ENCODE measurements at places on chromosomes 7 and 10. TPM values are rescaled to one million over a fixed set of nuclear protein-coding genes. Genes with fewer than 3 reads are reported as not detected.

DNA sequence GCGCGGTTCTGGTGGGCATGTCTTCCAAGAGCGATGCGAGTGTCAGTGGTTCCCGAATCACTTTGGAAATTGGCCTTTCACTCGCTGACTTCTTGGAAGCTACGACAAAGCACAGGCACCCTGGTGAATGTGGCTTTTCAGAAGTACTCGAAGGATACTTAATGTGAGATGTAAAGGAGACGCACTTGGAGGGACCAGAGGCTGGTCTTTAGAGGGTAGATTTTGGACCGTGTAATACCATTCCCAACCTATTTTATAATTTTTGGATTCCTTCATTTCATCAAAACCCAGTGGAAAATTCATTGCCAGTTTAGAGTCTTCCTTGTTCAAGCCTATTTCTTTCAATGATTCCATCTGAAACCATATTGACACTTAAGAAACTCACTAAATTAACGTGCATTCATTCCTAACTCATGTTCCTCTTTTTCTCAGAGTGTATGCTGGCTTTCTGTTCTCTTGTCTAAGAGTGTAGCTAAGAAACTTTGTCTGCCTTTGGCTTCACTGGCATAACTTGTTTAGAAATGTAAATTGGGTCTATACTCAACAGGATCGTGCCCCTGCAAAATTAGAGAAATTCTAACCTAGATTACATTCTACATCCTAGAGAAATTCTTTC lies 645 bp upstream of the COPG2 start:
- no peaks in the 10 kb centered on the region for H3K27me3 ChIP-seq
- peak overlapping the region; percentile 90 for H3K27ac ChIP-seq
- H3K36me3 ChIP-seq: no peaks in the 10 kb centered on the region

- H3K27ac ChIP-seq: no peak overlapping the region
- H3K36me3 ChIP-seq: no peaks in the 10 kb centered on the region
- DNase-seq: peak; percentile 68
- peak overlapping the region; percentile 43 for H3K4me3 ChIP-seq
- H3K4me1 ChIP-seq: peaks cover 60% of the 10 kb centered on the region
Measured at GRCh38 chr7:155804897-155805825, 7.1 kb downstream of the SHH start.

MRLN gene
- total RNA-seq: not detected

- no peak for DNase-seq
- H3K27me3 ChIP-seq: no peaks in the 10 kb centered on the region
- peaks cover 20% of the 10 kb centered on the region for H3K4me1 ChIP-seq
- H3K36me3 ChIP-seq: no peaks in the 10 kb centered on the region
- H3K4me3 ChIP-seq: no peak overlapping the region
- no peak overlapping the region for H3K27ac ChIP-seq
Measured at GRCh38 chr7:101784292-101785127, 32.9 kb upstream of the CUX1 start.

DNA sequence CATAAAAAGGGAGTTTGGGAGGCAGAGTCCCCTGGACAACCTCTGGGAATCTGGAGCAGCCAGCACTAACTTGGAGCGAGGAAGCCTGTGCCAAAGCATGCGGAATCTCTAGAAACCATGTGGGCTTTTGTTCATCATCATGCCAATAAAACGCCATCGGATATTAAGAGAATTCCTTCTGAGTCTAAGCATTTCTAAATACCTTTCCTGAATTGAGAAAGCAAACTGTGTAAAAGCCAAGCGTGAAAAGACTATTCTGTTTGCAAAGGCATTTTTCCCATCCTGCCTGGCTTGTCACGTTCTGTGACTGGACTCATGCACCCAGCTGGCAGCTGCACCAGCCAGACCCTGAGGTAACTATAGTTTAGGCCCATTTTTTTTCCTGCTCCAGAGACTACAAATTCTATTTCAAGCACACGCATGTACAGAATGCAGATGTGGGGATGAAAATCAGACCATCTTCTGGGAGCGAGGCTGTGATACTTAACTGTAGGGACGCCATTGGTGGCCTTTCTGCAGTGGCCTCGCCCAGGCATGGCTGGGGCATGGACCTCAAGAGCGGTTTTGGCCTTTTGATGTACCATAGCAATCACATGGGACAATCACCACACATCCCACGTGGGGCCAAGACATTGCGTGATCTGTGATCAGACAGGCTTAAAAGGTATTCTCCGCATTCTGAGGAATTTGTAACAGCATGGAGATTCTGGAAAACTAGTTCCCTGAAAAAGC lies 218.9 kb downstream of the KIAA1217 start:
- H3K36me3 ChIP-seq: no peaks in the 10 kb centered on the region
- no peak overlapping the region for H3K27ac ChIP-seq
- peaks cover 7% of the 10 kb centered on the region for H3K4me1 ChIP-seq
- no peak overlapping the region for H3K4me3 ChIP-seq

DNA sequence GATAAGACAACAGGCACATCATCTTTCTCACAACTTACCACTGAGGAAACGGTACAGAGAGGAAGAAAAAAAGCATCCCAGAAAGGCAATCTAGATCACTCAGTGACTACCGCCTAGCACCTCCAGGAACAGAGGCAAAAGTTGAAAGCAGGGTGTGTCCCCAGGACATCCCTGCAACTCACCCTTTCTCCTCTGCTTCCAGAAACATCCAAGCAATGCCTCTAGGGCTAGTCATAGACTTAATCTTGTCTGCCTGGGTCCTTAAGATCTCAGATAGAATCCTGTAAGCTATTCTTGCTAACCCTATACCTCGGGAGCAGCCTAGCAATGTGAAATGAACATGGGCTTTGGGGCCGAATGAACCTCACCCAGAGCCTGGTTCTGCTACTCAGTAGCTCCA lies 18.8 kb upstream of the PDCD4 start:
- H3K4me1 ChIP-seq: peaks cover 63% of the 10 kb centered on the region
- H3K4me3 ChIP-seq: no peak overlapping the region
- no peak for DNase-seq
- H3K27ac ChIP-seq: peak overlapping the region; percentile 6

GRCh38 chr10:26157734-26158133 lies 58.8 kb upstream of the GAD2 start:
- no peaks in the 10 kb centered on the region for H3K27me3 ChIP-seq
- no peak for DNase-seq
- no peak overlapping the region for H3K27ac ChIP-seq
- H3K4me3 ChIP-seq: no peak overlapping the region
- no peaks in the 10 kb centered on the region for H3K36me3 ChIP-seq

DNA sequence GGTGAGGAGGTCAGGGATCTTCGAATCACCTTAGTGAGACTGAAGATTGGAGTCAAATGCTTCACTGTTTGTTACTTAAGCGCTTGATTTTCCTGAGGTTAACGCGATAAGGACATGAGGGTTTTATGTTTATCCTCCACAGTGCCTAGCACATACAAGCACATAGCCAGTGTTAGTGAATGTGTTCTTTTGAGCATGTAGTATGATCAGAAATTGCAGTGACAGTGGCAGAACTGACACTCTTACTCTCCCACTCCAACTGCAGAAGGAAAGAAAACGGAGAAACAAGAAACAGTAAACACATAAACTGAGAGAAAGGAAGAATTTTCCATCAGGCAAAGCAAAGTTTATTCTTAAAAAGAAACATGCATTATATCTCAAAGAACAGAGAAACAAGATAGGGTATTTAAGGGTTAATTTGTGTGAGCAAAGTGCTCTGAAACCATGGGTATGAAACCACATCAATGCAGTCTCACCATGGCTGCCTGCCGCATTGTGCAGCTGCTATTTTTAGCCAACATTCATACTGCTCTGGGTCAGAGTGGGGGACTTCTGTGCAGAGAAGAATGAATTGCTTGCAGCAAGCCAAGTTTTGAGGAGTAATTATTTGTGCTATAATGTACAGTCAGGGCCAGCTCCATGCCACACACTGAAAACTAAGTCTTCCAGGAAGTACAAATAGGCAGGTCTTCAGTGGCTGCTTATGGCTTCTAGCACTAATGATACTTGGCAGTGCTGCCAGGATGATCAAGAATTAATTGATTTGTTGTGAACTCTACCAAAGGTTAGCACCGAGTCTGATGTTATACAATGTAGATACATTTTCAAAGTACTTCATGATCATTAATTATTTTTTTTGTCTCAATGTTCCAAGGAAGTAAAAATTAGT lies 152.0 kb downstream of the MACC1 start:
- H3K4me3 ChIP-seq: no peak overlapping the region
- H3K27ac ChIP-seq: no peak overlapping the region
- peaks cover 13% of the 10 kb centered on the region for H3K4me1 ChIP-seq

- no peak overlapping the region for H3K27ac ChIP-seq
- DNase-seq: peak; percentile 36
- H3K4me3 ChIP-seq: no peak overlapping the region
- H3K4me1 ChIP-seq: peaks cover 40% of the 10 kb centered on the region
Measured at GRCh38 chr7:28149291-28150101, 31.1 kb downstream of the JAZF1 start.

- H3K27me3 ChIP-seq: no peaks in the 10 kb centered on the region
- no peaks in the 10 kb centered on the region for H3K36me3 ChIP-seq
- H3K27ac ChIP-seq: no peak overlapping the region
- no peaks in the 10 kb centered on the region for H3K4me1 ChIP-seq
Measured at GRCh38 chr10:88788924-88789323, 13.6 kb upstream of the LIPM start.

GRCh38 chr7:20786779-20787659 lies at the start of gene SP8:
TSS of gene SP8 (minus strand) at chr7:20786886. CDS start at chr7:20786798, 88 bp downstream.
- no peaks in the 10 kb centered on the region for H3K36me3 ChIP-seq
- DNase-seq: no peak
- peak within 1 kb of the TSS; percentile 25 for H3K4me3 ChIP-seq
- peaks cover 100% of the 10 kb centered on the region for H3K27me3 ChIP-seq
- peaks cover 40% of the 10 kb centered on the region for H3K4me1 ChIP-seq
- no peak within 1 kb of the TSS for H3K27ac ChIP-seq

DNA sequence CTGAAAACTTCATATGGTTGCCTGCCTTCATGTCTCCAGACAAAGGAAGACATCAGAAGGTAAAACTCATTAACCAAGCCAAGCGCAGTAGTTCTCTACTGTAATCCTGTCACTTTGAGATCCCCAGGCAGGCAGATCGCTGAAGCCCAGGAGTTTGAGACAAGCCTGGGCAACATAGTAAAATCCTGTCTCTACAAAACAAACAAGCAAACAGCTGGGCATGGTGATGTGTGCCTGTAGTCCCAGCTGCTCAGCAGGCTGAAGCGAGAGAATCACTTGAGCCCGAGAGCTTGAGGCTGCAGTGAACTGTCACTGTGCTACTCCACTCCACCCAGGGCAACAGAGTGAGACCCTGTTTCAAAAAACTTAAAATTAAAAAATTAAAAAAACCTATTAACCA lies 467.4 kb upstream of the SORCS1 start:
- no peak overlapping the region for H3K27ac ChIP-seq
- no peak overlapping the region for H3K4me3 ChIP-seq
- H3K4me1 ChIP-seq: no peaks in the 10 kb centered on the region
- H3K36me3 ChIP-seq: no peaks in the 10 kb centered on the region
- no peaks in the 10 kb centered on the region for H3K27me3 ChIP-seq

DNA sequence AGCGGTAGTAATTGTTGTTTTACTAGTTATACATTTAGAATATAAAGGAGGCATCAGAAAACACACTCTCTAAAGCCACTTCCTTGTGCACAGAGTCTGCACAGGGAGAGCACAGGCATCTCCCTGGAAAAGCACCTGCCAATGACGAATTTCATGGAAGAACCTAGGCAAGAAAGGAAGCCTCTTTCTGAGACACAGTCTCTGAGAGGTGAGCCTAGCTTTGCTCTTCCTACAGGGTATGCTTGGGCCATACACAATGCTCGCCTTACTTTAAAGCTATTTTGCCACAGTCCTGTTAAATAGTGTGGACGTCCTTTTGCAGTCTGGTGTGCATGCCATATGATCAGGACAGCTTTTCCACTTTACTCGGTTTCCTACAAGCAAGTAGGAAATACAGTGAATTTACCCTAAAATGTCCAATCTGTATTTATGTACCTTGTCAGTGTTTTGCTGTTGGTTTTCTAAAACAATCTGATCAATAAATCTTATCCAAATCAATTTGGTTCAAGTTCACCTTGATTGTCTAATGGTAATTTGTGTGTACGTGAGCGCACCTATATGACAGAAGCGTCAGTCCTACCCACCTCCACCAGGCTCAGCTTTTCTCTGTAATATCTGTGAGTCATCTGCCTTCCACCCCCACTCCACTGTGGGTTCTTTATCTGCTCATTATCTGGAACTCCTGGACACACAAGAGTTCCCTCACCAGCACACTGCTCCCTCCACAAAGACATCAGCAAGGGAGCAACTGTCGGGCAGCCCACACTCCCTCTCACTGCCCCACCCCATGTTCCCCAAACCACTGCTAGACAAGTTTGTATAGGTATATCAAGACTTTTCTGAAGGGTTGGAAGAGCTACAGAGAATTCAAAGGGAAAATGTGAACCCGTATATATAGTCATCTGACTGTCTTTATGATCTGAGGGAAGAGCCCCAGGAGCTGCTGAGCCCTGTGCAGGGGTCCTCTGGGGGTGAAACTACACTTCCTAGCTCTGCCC lies 65.2 kb downstream of the KLHDC10 start:
- H3K36me3 ChIP-seq: peaks cover 85% of the 10 kb centered on the region
- no peaks in the 10 kb centered on the region for H3K27me3 ChIP-seq
- peaks cover 1% of the 10 kb centered on the region for H3K4me1 ChIP-seq
- DNase-seq: no peak
- H3K4me3 ChIP-seq: no peak overlapping the region

GRCh38 chr7:123798532-123799188 lies 46.3 kb upstream of the HYAL4 start:
- H3K4me1 ChIP-seq: no peaks in the 10 kb centered on the region
- DNase-seq: no peak
- H3K36me3 ChIP-seq: no peaks in the 10 kb centered on the region
- peak overlapping the region; percentile 21 for H3K4me3 ChIP-seq
- H3K27me3 ChIP-seq: no peaks in the 10 kb centered on the region
- peak overlapping the region; percentile 64 for H3K27ac ChIP-seq

- no peaks in the 10 kb centered on the region for H3K36me3 ChIP-seq
- H3K4me1 ChIP-seq: peaks cover 6% of the 10 kb centered on the region
- no peaks in the 10 kb centered on the region for H3K27me3 ChIP-seq
- H3K27ac ChIP-seq: no peak overlapping the region
- no peak for DNase-seq
Measured at GRCh38 chr7:142376356-142376997, 118.6 kb upstream of the PRSS58 start.

GRCh38 chr7:73376671-73377412 lies 48.9 kb downstream of the FKBP6 start:
- no peak overlapping the region for H3K4me3 ChIP-seq
- H3K27ac ChIP-seq: no peak overlapping the region
- H3K4me1 ChIP-seq: no peaks in the 10 kb centered on the region
- peaks cover 22% of the 10 kb centered on the region for H3K27me3 ChIP-seq
- H3K36me3 ChIP-seq: no peaks in the 10 kb centered on the region

SLC18A3 gene
- total RNA-seq: not detected

DNA sequence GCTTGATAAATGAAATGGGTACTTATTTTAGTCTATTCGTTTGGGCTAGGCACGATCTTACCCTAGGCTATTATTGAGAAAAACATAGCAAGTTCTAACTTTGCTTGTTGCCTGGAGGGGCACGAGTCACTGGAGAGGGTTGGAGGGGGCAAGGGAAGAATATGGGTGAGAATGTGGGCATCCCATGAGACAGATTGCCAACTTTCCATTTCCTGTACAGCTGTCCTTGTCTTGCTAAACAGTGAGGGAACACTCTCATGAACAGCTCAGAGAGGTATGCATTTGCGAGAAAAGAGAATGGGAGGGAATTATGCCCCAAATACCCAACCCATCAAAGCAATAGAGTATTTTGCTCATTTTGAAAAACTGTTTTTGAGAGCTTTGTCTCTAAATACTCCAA lies 9.2 kb downstream of the CDHR3 start:
- no peak for DNase-seq
- H3K4me3 ChIP-seq: no peak overlapping the region
- no peaks in the 10 kb centered on the region for H3K4me1 ChIP-seq

Measured in stomach (tissue), 19 donors.